Cardiac septum (tissue), 1 donor: ENCODE measurements at places on chromosomes 1 and 21. TPM values are rescaled to one million over a fixed set of nuclear protein-coding genes. Genes with fewer than 3 reads are reported as not detected.

The KIF17 gene
- 1.5 TPM for total RNA-seq

The AMY1C gene
- not detected for total RNA-seq

The FYB2 gene
- 6.0 TPM for total RNA-seq

The ETV3 gene
- 19.7 TPM for total RNA-seq

The METTL25B gene
- total RNA-seq: 14.7 TPM

The USP16 gene
- total RNA-seq: 37.8 TPM
